Left colon (tissue), 2 donors: ENCODE measurements at places on chromosomes 5 and 9. TPM values are rescaled to one million over a fixed set of nuclear protein-coding genes. Genes with fewer than 3 reads are reported as not detected.

DNA sequence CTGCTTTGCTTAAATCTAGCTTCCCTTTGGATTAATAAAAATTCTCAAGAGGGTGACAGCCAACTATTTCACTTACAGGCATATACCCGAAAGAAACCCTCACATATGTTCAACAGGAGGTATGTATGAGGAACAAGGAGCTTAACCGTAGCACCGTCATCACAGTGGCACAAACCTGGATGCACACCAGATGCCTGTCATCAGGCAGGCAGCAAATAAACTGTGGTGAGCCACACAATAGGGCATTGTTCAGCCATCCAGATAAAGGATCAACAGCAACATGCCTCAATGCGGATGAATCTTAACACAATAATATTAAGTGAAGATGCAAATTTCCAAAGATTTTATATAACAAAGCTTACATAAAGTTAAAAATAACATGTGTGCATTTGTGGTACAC lies 5.5 kb upstream of the TNFSF15 start:
- DNase-seq = peak; percentile 15

CKMT2 gene
- 0.64 TPM for total RNA-seq

GFI1B gene
- total RNA-seq = 1.3 TPM

- peak; percentile 56 for DNase-seq
These were observed 588 bp downstream of the TRAF2 start for GRCh38 chr9:136886610-136887597.

SLC25A25 gene
- 26.2 TPM for total RNA-seq

DNA sequence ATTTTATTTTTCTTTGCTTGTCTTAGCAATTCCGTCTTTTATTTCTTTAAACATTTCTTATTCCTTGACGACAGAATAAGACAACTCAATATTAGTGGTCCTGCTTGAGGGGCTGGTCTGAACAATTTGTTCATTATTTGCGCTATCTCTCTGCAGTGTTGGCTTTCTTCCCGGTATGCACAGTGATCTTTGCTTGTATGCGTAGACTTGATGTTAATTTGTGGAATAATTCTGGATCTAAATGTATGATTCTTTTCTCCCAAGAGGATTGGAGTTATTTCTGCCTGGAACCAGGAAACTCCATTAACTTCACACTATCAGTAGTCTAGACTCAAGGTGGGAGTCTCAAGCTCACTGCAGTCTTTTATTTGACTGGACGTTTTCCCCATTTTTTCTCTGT lies 80.4 kb downstream of the KDM4C start:
- no peak for DNase-seq

DNA sequence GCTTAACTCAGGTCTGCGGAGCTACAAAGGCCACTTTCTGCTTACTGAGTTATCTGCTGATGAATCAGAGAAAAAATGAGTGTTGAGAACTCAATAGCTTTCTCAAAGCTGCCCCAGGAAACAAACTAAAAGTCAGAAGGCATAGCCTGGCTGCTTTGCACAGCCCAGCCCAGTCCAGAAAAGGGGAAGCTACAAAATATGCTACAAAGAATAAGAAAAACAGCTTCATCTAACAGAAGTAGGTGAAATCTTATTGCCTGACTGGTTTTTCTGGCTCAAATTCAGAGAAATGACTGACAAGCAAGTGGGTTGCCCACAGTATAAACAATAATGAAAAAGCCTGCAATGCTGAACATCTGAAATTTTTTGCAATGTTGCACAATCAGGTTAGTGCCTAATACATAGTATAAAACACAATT lies 156.2 kb downstream of the PPP2R2B start:
- DNase-seq = no peak

TNIP1 gene
- total RNA-seq = 215 TPM

PCDHGB7 gene
- 4.2 TPM for total RNA-seq

FAM240B gene
- total RNA-seq = not detected

DNA sequence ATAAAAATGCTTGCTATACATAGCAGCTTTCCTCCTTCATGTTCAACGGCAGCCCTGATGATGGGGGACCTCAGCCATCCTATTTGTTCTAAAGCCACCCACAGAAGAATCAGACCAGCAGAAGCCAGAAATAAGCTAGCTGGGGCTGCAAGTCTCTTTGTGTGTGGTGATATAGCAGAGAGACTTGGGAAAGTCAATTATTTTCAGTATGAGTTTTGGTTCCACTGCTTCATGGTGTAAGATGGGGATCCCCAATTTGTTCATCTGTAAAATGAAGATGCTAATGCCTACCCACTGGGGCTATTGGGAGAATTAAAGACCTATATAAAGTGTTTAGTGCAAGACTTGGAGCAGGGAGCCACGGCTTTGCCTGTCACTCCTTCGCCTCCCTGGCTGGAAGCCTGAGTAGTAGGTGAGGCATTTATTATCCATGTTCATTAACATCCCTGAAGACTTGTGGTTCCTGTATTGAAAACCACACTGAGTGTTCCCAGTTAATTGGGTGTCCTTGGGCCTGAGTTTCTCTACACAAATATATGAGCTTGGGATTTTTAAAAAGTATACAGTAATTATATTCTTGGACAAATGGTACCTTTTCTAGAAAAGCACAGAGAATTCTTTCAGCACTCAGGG lies 210.1 kb upstream of the SLC24A2 start:
- DNase-seq = no peak

GRXCR2 gene
- not detected for total RNA-seq

TEK gene
- 4.2 TPM for total RNA-seq

GRCh38 chr5:98425640-98426039 lies 347.8 kb upstream of the RGMB start:
- DNase-seq = no peak

DNA sequence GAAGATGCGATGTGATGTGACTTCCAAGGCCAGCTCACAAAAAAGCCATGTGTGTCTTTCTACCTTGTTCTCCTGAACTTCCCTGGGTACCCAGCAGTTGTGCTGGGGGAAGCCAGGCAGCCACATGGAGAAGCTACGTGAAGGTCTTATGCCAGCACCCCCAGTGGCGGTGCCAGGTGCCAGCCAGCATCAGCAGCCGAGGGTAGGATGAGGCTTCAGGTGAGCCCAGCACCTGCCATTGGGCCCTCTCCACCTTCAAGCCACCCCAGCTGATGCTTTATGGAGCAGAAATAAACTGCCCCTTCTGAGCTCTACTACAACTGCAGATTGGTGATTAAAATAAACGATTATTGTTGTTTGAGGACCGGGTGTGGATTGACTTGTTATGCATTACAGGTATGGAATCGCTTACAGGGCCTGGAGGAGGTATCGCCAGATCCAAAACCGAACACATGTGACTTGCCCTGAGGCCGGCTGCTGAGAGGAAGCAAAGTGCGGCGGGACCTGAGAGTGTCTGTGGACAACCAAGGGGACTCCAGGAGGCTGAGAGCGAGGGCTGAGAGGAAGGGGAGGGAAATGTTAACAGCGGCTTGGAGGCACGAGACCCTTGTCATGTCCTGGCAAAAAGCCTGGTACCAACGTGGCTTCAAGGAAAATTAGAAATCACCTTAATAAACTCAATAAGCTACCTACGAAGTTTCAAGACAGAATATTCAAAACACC lies 36.0 kb upstream of the OLFM1 start:
- no peak for DNase-seq

C5orf52 gene
- total RNA-seq = 3.9 TPM

GRCh38 chr5:16902846-16903245 lies 33.2 kb downstream of the MYO10 start:
- DNase-seq = no peak

CMYA5 gene
- 0.31 TPM for total RNA-seq

DNA sequence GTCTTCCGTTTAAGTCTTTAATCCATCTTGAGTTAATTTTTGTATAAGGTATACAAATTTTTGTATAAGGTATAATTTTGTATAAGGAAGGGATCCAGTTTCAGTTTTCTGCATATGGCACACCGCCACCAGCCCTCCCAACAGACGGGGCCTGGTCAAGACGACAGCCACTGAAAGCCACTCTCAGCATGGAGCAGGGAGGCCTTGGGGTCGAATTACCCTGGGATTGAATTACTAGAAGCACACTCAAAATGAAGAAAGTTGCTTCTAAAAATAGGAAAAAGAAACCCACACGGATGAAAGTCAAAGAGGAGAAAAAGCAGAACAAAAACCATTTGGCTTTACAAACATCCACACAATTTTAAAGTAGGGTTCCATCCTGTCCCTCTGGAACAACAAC lies 586.2 kb upstream of the ADAMTS16 start:
- no peak for DNase-seq

FAM163B gene
- total RNA-seq = 1.2 TPM
